ENCODE measurements at places on chromosomes 5 and 9. TPM values are rescaled to one million over a fixed set of nuclear protein-coding genes. Genes with fewer than 3 reads are reported as not detected.

DNA sequence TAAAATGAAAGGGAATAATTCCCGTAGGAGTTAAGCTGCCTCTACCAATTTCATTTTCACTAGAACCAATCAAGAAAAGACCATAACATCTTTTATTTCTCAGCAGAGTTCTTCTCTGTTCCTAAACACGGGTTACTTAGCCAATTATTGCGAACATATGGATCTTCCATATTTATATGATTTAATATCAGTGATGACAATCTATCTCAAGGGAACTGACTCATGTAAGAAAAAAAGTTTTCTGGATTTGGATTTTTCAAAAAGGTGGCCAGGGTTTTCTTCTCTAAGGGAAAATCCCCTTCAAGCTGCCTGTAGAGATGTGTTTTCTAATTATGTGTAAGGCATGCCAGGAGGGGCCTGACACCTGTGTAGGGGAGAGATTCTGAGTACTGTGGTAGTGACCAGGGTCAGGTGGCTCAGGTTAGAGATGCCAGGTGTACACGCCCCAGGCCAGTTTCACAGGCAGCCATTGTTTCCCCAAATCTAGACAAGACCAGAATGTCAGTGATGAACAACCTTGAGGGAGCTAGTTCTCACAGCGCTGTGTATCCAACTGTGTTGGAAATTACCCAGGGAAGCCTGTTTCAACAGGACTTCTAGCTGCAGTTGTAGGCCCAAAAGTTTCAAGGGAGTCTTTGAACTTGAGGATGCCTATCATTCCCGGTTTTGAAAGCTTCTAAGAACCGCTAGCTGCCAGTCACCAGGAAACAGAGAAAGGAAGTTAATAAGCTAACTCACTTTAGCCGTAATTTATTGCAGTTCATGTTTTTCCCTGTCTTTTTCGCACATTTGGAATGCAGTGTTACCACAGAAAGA is 572.5 kb upstream of the RGMB start:
- no peak overlapping the region for H3K4me3 ChIP-seq
- no peaks in the 10 kb centered on the region for H3K4me1 ChIP-seq
- H3K27me3 ChIP-seq = no peaks in the 10 kb centered on the region
- no peak for DNase-seq

DNA sequence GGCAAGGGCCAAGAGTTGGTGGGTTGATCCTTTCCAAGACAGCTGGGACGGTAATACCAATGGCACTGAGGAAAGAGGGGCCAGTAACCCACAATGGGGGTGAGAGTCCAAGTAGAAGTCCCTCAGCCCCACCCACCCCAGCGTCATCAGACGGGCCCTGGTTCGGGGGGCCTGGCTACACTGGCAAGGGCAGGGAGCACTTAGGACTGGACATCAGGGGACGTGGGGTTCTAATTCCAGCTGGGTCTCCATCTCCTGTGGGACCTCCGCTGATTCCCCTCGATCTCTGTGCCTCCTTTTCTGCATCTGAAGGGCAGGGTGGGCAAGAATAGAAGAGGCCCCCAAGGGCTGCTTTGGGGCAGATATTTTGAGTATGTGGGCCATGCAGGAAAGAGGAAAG is 53.5 kb upstream of the FCN1 start:
- no peaks in the 10 kb centered on the region for H3K36me3 ChIP-seq
- no peaks in the 10 kb centered on the region for H3K27me3 ChIP-seq
- DNase-seq = no peak
- no peak overlapping the region for H3K27ac ChIP-seq
- no peak overlapping the region for H3K4me3 ChIP-seq

GRCh38 chr9:22146604-22147003 is 137.5 kb upstream of the CDKN2B start:
- no peak overlapping the region for H3K4me3 ChIP-seq
- no peaks in the 10 kb centered on the region for H3K36me3 ChIP-seq
- DNase-seq = no peak
- no peaks in the 10 kb centered on the region for H3K4me1 ChIP-seq
- H3K27ac ChIP-seq = no peak overlapping the region

DNA sequence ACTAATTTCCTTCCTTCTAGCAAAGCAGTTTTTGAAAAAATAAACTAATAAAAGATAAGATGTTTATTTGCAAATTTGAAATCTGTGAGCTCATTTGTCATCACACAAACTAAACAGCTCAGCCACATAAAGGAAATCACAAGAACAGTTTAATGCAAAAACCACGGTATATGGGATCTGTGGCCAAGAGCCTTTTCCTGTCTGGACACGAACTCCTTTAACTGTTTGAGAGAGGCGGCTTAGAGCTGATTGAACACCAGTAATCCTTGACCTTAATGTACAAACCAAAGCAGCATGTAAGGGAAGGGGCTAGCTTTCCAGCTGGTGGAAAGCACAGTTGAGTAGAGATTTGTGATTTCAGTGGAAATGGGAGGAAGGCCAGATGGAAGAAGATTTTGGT is 66.3 kb upstream of the SPINK5 start:
- no peak for DNase-seq
- no peak overlapping the region for H3K27ac ChIP-seq
- H3K36me3 ChIP-seq = no peaks in the 10 kb centered on the region
- H3K4me1 ChIP-seq = no peaks in the 10 kb centered on the region
- H3K4me3 ChIP-seq = no peak overlapping the region

Gene FCN2
- not detected for total RNA-seq

Gene C5
- 2.4 TPM for total RNA-seq

Gene LRRTM2
- 1.0 TPM for total RNA-seq

Data from thyroid gland (tissue), 4 donors.